Activated CD8-positive, alpha-beta memory T cell treated with anti-CD3 and anti-CD28 coated beads for 36 hours (primary cell): ENCODE measurements at places on chromosomes 6 and 20. TPM values are rescaled to one million over a fixed set of nuclear protein-coding genes. Genes with fewer than 3 reads are reported as not detected.

The NHSL1 gene
- total RNA-seq = 0.38 TPM

The GCLC gene
- 30.9 TPM for total RNA-seq

The PRSS16 gene
- total RNA-seq = 0.46 TPM

The LKAAEAR1 gene
- total RNA-seq = not detected
